Spinal cord (tissue), 10 donors: ENCODE measurements at places on chromosomes 1 and 21. TPM values are rescaled to one million over a fixed set of nuclear protein-coding genes. Genes with fewer than 3 reads are reported as not detected.

DNA sequence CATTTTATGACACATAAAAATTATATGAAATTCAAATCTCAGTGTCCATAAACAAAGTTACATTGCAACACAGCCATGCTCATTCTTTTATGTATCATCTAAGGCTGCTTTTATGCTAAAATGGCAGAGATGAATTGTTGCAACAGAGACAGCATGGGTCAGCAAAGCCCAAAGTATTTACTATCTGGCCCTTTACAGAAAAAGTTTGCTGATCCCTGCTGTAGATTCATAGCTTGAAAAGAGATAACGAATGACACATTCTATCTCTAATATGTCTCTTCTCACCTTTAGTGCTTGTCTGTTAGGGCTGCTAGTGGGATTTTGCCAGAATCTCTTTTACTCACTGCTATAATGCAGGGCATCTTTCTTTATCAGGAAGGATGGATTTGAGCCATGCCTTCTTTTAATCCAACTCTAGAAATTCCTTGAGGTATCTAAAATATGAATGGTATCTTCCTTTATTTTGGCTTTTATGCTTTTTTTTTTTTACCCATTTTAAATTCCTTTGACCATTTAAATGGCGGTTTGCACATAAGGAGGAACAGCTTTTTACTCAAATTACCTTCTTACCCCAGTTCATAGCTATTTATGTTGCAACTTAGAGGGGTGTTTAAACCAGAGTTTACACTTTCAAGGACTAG, 598.2 kb downstream of the PLPP3 start:
- DNase-seq: no peak

DNA sequence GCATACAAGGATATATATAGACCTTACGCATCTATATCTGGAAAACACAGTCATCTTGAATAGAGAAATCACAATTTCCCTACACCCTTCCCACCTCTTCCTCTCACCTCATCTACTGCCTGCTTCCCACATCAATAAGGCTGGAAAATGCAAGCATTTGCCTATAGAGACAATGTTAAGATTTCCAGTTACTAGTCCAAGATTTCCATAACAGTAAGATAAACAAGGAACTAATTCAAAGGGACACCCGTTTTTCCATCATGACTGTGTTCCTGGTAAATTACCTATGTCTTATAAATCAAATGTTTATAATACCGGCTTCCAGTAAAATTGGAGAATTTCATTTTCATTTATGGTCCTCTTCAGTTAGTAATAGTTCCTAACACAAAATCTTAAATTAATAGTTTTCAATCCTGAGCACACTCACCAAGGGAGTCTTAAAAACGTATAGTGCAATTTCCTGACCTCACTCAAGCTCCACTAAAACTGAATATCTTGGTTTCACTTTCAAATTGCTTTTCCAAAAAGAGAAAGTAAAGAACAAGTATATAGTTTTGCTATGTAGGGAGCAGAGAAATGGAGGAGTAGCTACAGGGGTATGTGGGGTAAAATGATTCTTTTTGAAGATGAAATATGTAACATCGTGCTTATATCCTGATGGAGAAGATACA, 398.7 kb downstream of the PLPP3 start:
- no peak for DNase-seq

The RHOC gene
- total RNA-seq: 96.7 TPM

DNA sequence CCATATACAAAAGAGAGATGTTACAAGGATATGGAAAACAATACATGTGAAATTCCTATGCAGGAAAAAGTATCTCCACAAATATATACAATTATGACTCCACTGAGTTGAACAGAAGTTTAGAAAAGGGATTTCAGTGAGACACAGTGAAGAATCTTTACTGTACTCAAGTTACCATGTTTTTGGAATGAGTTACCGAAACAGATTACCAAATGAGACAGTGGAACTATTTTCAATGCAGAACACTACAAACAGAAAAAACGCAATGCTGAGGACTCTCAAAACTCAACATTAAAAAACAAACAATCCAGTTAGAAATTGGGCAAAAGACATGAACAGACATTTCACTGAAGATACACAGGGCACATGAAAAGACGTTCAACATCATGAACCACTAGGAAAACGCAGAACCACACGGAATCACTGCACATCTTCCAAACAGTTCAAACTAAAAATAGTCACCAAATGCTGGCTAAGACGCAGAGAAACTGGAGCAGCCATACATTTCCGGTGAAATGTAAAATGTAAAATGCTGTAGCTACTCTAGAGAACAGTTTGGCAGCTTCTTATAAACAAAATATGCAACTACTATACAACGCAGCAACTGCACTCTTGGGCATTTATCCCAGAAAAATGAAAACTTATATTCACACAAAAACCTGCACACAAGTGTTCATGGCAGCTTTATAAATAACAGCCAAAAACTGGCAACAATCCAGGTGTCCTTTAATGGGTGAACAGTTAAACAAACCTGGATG, 118.7 kb downstream of the UBR4 start:
- no peak for DNase-seq

DNA sequence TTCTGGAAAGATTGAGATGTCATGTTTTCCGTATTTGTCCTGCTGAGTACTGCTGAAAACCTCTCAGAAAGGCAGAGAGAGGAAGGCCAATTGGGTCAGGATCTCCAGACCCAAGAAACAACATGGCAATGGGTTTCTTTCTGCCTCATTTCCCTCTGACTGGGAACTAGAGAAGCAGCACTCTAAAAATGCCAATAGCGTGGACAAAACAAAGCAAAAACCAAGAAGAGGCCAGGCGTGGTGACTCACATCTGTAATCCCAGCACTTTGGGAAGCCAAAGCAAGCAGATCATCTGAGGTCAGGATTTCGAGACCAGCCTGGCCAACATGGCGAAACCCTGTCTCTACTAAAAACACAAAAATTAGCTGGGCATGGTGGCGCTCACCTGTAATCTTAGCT, 18.3 kb downstream of the TNFRSF9 start:
- DNase-seq: no peak

DNA sequence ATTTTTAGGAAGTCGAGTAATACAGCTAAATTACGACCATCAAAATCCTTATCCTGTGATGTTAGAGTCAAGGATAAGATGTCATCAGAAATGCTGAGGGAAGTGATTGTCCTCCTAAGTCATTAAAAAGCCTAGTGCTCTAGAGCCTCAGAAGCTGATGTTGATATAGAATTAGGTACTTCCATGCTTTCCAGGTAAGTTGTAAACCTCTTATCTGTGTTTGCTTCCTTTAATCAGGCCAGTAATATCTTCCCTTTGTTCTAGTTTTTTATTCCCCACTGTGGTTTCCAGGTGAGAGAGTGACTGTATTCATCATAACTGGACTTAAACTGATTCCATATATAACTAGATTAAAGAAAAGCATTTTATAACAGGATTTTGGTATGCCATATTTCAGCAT, 44.4 kb downstream of the SMG7 start:
- DNase-seq: no peak

DNA sequence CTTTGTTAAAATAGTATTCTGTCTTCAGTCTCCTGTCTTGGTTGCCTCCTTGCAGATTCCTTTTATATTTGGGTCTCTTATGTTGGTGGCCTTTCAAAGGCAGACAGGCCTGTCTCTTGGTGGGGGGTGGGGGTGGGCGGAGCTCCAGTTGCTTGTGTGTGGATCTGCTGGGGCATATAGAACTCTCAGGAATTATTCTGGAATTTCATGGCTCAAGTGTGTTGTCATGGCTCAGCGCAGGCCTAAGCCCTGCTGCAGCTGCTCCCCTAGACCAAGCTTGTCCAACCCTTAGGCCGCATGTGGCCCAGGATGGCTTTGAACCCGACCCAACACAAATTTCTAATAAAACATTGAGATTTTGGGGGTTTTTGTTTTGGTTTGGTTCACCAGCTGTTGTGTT, 8.0 kb downstream of the C1orf35 start:
- DNase-seq: no peak

DNA sequence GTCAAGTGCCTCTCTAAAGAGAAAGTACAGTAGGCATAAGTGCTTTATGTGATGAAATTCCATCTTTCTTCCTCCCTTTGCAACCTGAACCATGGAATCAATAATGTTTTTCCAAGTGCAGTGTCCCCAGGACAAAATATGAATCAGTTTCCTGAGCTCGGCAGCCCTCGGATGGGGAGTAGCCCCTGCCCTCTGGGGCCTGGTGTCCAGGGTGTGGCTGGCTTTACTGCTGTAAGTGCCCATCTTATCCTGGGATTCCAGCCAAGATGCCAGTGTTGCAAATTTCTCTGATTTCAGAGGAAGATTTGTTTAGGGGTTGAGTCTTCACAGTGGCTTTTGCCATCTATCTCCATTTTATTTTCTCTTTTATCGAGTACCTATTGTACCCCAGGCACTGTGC, 40.5 kb upstream of the SRP9 start:
- no peak for DNase-seq
